A549 treated with CORT108297 at 1 μM for 4 hours (cell line): ENCODE measurements at places on chromosomes 5 and 9. TPM values are rescaled to one million over a fixed set of nuclear protein-coding genes. Genes with fewer than 3 reads are reported as not detected.

SPINK7 gene
- not detected in 5 replicates for total RNA-seq

CCDC192 gene
- total RNA-seq: not detected in 5 replicates

NR5A1 gene
- 0.03 to 0.06 TPM (median 0.03 TPM) in 4 of 5 replicates, not detected in the other for total RNA-seq

ROPN1L gene
- 1.9 to 2.7 TPM (median 2.1 TPM) in 5 replicates for total RNA-seq

SPRY4 gene
- total RNA-seq: 5.0 to 7.6 TPM (median 6.1 TPM) in 5 replicates

IFNE gene
- 1.3 to 2.1 TPM (median 1.7 TPM) in 5 replicates for total RNA-seq
